ENCODE measurements at places on chromosomes 12 and 14.

GRCh38 chr12:6031001-6031400, 85.9 kb upstream of the ANO2 start:
- DNase-seq, result no peak

- no peak for DNase-seq
Observed at GRCh38 chr12:21337959-21338744, 3.4 kb upstream of the SLCO1A2 start.

DNA sequence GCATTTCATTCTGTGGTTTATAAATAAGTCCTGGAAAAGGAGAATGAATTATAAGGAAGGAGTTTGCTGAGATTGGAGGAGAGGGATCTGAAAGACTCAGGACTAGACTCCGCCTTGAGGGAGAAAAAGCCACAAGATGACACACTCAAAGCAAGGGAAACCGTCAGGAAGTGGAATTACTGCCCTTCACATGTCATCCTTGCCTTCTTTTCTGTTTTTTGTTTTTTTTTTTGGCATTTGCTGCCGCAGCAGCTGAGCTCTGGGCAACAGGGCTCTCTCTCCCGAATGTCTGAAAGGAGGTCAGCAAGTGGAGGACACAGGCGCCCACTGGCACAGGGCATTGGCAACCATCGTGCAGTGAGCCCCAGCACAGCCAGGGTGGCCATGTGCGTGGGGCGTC, 344.9 kb downstream of the DPF3 start:
- no peak for DNase-seq

GRCh38 chr14:53964249-53964648, 7.6 kb upstream of the BMP4 start:
- no peak for DNase-seq

DNA sequence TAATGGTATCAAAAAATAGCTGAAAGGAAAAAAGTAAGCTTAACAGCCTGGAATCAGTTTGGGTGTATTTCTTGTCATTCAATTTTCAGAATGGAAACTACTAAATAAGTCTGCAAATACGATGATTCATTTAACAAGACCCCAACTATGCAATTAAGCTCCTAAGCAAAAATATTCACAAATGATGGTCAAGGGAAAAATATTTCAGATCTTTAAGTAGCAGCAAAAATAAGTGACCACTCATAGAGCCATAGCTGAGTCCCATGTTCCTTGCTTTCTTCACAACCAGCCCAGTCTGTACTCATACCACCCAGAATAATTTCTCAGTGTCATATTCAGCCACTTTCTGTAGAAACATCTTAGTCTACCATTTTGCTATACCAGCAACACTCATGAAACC, 185.4 kb downstream of the PPM1H start:
- DNase-seq, result no peak

GRCh38 chr12:56042843-56043242, 1.1 kb downstream of the RPS26 start:
- DNase-seq, result no peak
